Stimulated activated CD8-positive, alpha-beta memory T cell treated with anti-CD3 and anti-CD28 coated beads, Interleukin-15, amount 100 ng/mL, for 48 hours (primary cell): ENCODE measurements at places on chromosomes 3 and 15.
A peak's percentile ranks its signal among the peaks of the same experiment; 100 is the strongest.

GRCh38 chr3:102614021-102614569 is 179.3 kb downstream of the ZPLD1 start:
- no peak for DNase-seq

DNA sequence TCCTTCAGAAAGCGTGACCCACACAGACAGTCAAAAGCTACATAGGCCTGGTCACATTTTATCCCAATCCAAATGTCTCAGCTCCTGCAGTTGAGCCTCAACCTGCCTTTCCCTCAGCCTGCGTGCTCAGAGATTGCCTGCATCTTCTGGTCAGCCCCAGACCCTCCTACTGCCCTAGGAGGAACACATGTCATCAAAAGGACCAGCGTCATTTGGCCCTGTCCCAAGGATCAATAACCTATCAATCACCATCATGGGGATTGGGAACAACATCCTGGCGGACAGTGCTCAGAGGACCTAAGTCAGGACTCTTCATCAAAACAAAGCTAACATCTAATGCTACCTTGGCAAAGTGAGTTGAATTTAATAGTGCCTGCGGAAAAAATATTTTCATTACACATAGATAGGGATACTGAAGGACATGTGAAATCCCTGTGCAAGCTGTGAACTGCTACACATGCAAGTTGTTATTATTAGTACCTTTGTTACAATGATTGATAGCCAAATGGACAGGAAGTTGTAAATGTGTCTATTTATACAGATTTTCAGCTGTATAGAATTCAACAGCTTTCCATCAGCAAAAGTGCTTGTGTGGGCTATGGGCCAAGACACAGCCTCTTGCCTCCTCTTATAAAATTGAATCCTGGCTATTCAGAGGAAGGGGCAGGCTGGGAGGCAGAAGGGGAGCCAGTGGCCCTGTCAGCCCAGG is 47.7 kb downstream of the UMPS start:
- no peak for DNase-seq

- peak; percentile 19 for DNase-seq
Observed at GRCh38 chr3:54853573-54854404, 74.1 kb downstream of the LRTM1 start.

- no peak for DNase-seq
Observed at GRCh38 chr3:127770671-127771355, 51.5 kb downstream of the MGLL start.

DNA sequence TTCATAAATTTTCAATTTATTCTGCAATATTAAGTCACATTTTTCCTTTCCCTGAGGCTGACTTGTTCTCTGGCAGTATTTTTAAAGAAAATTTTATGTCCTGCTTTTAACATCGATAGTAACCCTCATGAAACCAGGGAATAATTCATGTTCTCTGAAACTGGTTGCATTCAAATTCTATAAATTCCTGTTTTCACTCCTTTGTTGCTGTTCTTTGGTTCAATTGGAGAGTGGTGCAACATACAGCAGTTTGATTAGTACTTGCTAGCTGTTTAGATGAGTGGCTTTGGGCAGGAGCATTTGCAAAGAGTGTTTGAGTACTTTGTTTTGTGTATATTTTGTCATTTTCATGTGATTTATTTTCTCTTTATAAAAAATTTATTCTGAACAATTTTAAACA is 19.2 kb downstream of the ZIC1 start:
- DNase-seq = no peak

- no peak for DNase-seq
Observed at GRCh38 chr3:40841131-40841530, 316.4 kb downstream of the ZNF621 start.

DNA sequence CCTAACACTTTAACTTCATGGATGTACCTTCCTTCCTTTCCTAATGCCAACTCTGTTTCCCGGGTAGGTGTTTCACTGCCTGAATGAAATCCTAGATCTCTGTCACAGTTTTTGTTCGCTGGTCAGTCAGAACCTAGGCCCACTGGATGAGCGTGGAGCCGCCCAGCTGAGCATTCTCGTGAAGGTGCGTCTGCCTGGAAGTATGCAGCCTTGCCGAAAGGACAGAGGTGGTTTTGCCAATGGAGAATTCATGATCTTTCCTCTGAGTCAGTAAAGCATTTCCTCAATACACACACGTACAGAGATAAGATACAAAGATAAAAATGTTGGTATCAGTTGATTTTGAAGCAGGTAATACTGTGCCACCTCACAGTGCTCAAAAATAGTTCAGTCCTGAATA is 32.7 kb downstream of the TUBGCP4 start:
- no peak for DNase-seq

DNA sequence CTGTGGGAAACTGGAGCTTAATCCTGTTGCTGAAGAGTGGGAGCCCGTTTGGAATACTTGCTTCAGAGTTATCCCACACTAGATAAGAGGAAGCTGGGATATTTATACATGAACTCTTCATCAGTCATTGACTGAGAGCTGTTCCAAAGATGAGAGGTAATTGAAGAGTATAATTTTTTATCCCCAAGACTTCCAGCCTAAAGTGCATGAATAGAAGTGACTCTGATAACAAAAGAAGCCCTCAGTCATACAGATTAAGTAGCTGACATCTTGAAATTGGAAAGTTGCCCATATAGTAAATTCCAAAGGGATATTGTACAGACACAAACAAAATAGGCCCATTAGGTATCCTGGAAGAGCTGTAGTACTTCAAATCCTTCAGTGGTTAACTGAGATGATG is 268.0 kb downstream of the EPHA3 start:
- DNase-seq = no peak

GRCh38 chr3:151552589-151552988 is 91.7 kb upstream of the IGSF10 start:
- DNase-seq = no peak

- DNase-seq = no peak
Observed at GRCh38 chr15:63905131-63905530, 71.4 kb upstream of the HERC1 start.

GRCh38 chr3:141050576-141051442 is at the start of gene SPSB4:
SPSB4 (plus strand) TSS chr3:141051347; CDS start chr3:141066105, 14,758 bp downstream.
- peak; percentile 17 for DNase-seq

- DNase-seq = no peak
Observed at GRCh38 chr3:37519236-37519635, 342.4 kb upstream of the CTDSPL start.
